ENCODE measurements at places on chromosomes 7 and 10.

- DNase-seq = no peak
These were observed 46.1 kb downstream of the PAX2 start for GRCh38 chr10:100791369-100792058.

GRCh38 chr7:134030460-134030865, 96.7 kb upstream of the LRGUK start:
- no peak for DNase-seq

- no peak for DNase-seq
These were observed 24.7 kb downstream of the EXOC6 start for GRCh38 chr10:92873029-92873428.

DNA sequence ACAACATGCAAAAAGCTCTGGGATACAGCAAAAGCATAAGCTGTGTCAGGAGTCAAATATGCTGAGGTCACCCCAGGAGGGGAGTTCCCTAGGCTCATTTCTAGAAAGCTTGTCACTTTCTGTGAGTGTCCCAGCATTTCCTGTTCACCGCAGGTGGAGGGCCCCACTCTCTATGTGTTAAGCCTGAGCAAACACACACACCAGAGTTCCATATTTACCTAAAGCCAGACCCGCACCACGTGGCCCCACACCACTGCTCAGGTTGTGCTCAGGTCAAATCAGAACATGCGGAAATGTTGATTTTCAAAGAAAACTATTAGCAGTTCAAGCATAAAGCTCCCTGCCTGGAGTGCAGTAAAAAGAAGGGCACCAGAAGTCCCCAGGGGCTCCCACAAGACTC, 259.6 kb upstream of the PPP2R2D start:
- no peak for DNase-seq

DNA sequence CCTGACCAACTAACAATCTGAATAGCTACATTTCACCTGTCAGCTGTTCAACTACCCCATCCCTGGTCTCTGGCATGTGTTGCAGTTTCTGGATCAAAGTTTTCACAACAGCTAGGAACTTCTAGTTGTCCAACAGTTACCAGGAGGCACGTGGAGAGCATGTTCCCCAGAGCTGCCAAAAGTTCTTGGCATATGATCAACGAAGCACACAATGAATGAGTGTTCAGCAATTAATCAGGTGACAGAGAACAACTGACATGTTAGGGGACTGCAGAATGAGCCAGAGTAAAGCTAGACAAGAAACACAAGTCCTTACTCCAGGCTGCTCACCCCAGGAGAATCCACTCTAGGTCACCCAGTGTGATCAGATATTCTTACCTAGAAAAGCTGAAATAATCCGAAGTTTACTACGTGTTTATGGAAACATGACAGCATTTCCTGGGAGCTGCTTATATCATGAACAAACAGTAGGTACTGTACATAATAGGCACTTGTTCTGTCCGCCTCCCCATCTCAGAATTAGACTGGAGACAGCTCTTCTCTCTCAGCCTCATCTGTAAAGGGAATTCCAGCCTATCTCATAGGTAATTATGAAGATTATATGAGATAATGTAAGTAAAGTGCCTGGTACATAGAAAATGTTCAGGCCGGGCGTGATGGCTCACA, 50.6 kb downstream of the ZNF438 start:
- no peak for DNase-seq

- DNase-seq = no peak
These were observed 257.9 kb downstream of the SFMBT2 start for GRCh38 chr10:7152982-7153381.

- DNase-seq = no peak
These were observed 129.0 kb downstream of the HERPUD2 start for GRCh38 chr7:35565927-35566326.

DNA sequence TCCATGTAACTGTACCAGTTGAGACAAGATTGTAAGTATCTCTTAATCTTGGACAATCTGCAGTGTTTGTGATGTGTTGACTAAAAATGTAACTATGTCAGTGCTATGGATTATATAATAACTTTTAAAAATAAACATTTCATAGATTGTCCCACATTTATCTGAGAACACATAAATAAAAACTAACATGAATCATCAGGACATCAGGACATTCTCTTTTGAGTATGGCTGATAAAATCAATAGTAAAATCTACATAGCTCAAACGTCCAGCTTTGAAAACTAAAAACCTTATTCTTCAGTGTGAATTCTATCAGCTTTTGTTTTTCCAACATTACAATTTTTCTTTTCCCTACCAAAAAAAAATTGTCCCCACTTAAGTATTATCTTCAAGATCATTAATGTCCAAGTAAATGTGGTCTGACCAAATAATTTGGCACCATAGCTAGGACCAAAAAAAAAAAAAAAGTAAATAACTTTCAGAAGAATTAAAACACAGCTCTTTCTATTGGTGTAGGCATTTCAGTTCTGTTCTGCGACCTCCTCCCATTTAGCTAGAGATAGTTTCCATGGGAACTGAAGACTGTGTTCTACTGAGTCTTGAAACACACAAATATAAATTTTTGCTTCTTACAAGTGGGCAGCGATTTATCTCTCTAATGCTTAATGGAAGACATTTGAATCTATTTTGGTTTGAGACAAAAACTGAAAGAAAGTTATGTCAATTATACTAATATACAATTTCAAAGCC, 123.0 kb upstream of the SGCE start:
- DNase-seq = no peak

- DNase-seq = no peak
These were observed 286.3 kb upstream of the CELF2 start for GRCh38 chr10:10731366-10731765.

DNA sequence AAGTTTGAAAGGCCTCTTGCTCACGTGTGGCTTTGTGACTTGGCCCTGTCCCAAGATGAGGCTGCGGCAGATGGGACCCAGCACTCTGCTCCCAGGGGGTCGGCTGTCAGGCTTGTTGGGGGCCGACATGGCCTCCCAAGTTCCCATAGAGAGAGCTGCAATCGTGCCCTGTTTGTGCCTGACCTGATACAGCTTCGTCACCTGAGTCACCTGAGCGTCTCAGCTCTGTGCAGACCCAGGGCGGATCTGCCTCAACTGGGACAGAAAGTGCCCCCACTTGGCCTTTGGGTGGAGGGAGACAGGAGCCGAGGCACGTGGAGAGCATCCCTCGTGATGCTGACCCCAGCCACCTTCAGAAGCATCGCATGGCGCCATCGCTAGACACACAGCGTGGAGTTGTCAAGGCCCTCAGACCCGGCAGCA, 21.7 kb downstream of the PAPOLB start:
- no peak for DNase-seq
